ENCODE measurements at places on chromosomes 4 and X.

- no peak for DNase-seq
Observed at GRCh38 chrX:10974920-10975319, 136.2 kb upstream of the HCCS start.

DNA sequence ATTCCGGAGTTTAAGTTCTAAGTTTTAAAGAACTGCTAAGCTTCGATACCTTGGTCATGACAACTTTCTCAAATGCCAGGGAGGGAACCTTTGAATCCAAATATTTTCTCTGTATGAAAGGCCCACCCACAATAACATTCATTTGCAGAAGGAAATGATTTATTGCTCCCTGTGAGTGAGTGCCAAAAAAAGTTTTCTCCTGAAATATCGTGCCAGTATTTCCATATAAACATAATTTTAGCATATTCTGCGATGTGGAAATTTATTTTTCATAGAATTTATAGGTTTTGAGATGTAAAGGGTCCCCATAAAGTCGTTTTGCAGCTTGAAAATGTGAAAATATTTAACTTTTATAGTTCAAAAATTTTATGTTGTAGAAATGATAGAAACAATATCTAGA is 53.9 kb downstream of the BMPR1B start:
- DNase-seq = no peak

DNA sequence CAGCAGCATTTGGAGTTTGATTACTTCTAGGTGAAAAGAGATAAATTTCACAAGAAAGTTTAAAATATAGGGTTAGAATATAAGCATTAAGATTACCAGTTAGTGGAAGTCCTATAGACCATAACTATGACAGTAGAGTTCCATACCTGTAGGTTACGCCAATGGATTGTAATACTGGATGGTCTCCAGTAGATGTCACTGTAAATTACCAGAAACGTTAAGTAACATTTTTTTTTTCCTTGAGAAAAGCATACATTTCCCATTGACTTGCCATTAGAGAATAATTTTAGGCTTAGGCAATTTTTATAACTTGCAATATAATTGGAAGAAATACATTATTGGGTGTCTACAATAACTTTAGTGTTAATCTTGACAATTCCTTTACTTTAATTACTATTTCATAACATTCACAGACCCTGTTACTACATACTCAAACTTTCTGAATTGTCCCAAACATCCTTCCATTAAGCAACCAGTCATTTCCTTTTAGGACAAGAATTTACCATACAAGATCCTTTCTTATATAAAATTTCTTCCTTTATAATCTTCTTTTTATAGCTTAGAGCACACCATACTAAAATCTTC is 304.1 kb upstream of the TECRL start:
- DNase-seq = peak; percentile 0

- no peak for DNase-seq
Observed at GRCh38 chrX:13151828-13152517, 107.6 kb upstream of the FAM9C start.

DNA sequence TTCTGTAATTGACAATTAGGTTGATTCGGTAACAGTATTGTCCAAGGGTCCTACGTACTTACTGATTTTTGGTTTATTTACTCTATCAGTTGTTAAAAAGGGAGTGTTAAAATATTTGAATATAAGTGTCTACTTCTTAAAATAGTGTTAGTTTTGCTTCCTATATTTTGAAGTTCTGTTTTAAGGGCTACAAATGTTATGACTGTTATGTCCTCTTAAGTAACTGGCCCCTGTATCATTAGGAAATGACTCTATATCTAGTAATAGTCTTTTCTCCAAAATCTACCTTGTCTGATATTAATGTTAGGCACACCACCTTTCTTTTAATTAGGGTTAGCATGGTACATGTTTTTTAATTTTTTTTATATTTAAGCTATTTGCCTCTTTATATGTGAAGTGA is 30.1 kb downstream of the ANKRD50 start:
- no peak for DNase-seq

- DNase-seq = no peak
Observed at GRCh38 chrX:119290476-119290875, 54.4 kb downstream of the PGRMC1 start.

- no peak for DNase-seq
Observed at GRCh38 chr4:80072228-80072743, 743 bp downstream of the ANTXR2 start.
